ENCODE measurements at places on chromosomes 5 and 9. TPM values are rescaled to one million over a fixed set of nuclear protein-coding genes. Genes with fewer than 3 reads are reported as not detected.

- no peaks in the 10 kb centered on the region for H3K27me3 ChIP-seq
- H3K4me3 ChIP-seq: no peak overlapping the region
- H3K4me1 ChIP-seq: no peaks in the 10 kb centered on the region
- DNase-seq: no peak
These were observed 279.4 kb downstream of the CWC27 start for GRCh38 chr5:65047948-65048690.

The ZFP62 gene
- total RNA-seq: 65.4 TPM

DNA sequence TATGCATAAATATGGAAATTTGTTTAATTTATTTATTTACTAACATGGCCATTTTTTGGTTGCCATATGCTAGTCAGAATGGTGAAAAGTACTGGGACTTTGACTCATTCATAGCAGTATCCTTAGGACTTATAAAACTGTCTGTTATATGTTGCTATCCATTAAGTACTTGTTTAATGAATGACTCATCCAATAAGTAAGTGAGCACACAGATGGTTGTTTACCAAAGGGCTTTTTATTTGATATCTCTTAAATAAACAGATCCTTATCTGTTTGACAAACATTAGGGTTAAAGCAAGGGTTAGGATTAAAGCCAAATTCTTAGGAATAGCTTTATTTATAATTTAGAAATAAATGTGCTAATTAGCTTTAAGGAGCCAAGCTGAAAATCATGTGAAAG, 183.4 kb downstream of the FBXO4 start:
- no peaks in the 10 kb centered on the region for H3K4me1 ChIP-seq
- H3K4me3 ChIP-seq: no peak overlapping the region
- H3K36me3 ChIP-seq: no peaks in the 10 kb centered on the region
- H3K27me3 ChIP-seq: no peaks in the 10 kb centered on the region
- DNase-seq: no peak
- H3K27ac ChIP-seq: no peak overlapping the region

GRCh38 chr9:34072410-34072809, 23.7 kb upstream of the UBAP2 start:
- H3K36me3 ChIP-seq: no peaks in the 10 kb centered on the region
- peak; percentile 3 for DNase-seq
- no peaks in the 10 kb centered on the region for H3K27me3 ChIP-seq
- no peak overlapping the region for H3K4me3 ChIP-seq
- H3K4me1 ChIP-seq: no peaks in the 10 kb centered on the region
- H3K27ac ChIP-seq: no peak overlapping the region

- no peak for DNase-seq
- no peaks in the 10 kb centered on the region for H3K36me3 ChIP-seq
- H3K4me1 ChIP-seq: no peaks in the 10 kb centered on the region
- H3K4me3 ChIP-seq: no peak overlapping the region
These were observed 5.1 kb upstream of the TSLP start for GRCh38 chr5:111066261-111066938.

- H3K36me3 ChIP-seq: no peaks in the 10 kb centered on the region
- H3K4me3 ChIP-seq: no peak overlapping the region
- DNase-seq: no peak
- H3K27me3 ChIP-seq: no peaks in the 10 kb centered on the region
- no peaks in the 10 kb centered on the region for H3K4me1 ChIP-seq
These were observed 27.3 kb upstream of the COL5A1 start for GRCh38 chr9:134614256-134614655.

GRCh38 chr5:127515693-127516440, 1.6 kb upstream of the PRRC1 start:
- no peak overlapping the region for H3K27ac ChIP-seq
- H3K27me3 ChIP-seq: no peaks in the 10 kb centered on the region
- peaks cover 16% of the 10 kb centered on the region for H3K4me1 ChIP-seq

- peaks cover 7% of the 10 kb centered on the region for H3K27me3 ChIP-seq
- peak; percentile 47 for DNase-seq
- H3K27ac ChIP-seq: no peak overlapping the region
- H3K36me3 ChIP-seq: no peaks in the 10 kb centered on the region
- H3K4me1 ChIP-seq: peaks cover 54% of the 10 kb centered on the region
These were observed 37.7 kb downstream of the PCDHAC2 start for GRCh38 chr5:141003791-141004611.

The TLX3 gene
- total RNA-seq: not detected

DNA sequence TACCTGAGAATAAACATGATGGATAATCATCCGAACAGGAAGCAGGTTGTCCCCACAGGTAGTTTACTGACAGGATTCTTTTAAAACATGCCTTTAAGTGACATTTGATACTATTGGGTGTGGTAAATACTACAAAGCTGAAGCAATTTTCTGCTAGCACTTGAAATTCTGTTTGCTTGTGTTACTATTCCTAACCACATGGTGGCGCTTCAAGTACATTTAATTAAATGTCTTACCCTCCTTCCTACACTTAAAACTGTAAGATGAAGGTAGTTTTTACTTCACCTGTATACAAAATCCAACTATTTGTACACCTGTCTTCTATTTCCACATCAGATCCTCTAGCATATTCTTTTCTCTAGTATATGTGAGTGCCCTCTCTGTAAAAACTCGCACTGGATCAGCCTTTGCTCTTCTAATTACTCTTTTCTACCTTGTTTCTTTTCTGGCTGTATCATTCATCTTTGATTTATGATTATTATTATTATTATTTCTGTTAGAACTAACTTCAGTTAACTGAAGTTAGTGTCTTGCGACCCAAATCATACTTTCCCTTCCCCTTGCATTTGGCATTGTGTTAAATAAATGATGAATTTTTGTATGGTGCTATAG, 18.4 kb downstream of the SLC25A46 start:
- no peaks in the 10 kb centered on the region for H3K4me1 ChIP-seq
- peak; percentile 50 for DNase-seq
- no peaks in the 10 kb centered on the region for H3K27me3 ChIP-seq
- no peak overlapping the region for H3K27ac ChIP-seq

GRCh38 chr5:56003179-56003578, 8.4 kb upstream of the IL6ST start:
- no peaks in the 10 kb centered on the region for H3K36me3 ChIP-seq
- no peak for DNase-seq
- H3K27ac ChIP-seq: no peak overlapping the region
- no peaks in the 10 kb centered on the region for H3K4me1 ChIP-seq
- no peaks in the 10 kb centered on the region for H3K27me3 ChIP-seq
- H3K4me3 ChIP-seq: no peak overlapping the region

The ZNF658 gene
- total RNA-seq: 9.1 TPM

- no peak overlapping the region for H3K4me3 ChIP-seq
- H3K36me3 ChIP-seq: peaks cover 6% of the 10 kb centered on the region
- no peaks in the 10 kb centered on the region for H3K4me1 ChIP-seq
- no peaks in the 10 kb centered on the region for H3K27me3 ChIP-seq
- H3K27ac ChIP-seq: no peak overlapping the region
These were observed 10.9 kb upstream of the TMEM161B start for GRCh38 chr5:88279584-88279983.

GRCh38 chr5:179759581-179760551, 27.2 kb downstream of the MAML1 start:
- no peak for DNase-seq
- no peaks in the 10 kb centered on the region for H3K27me3 ChIP-seq
- H3K27ac ChIP-seq: no peak overlapping the region
- no peaks in the 10 kb centered on the region for H3K36me3 ChIP-seq
- no peak overlapping the region for H3K4me3 ChIP-seq
- H3K4me1 ChIP-seq: peaks cover 4% of the 10 kb centered on the region

GRCh38 chr9:22148876-22149637, 140.0 kb upstream of the CDKN2B start:
- no peaks in the 10 kb centered on the region for H3K36me3 ChIP-seq
- H3K4me1 ChIP-seq: no peaks in the 10 kb centered on the region
- DNase-seq: no peak
- H3K27ac ChIP-seq: no peak overlapping the region

- no peaks in the 10 kb centered on the region for H3K4me1 ChIP-seq
- no peaks in the 10 kb centered on the region for H3K36me3 ChIP-seq
- H3K27ac ChIP-seq: no peak overlapping the region
- H3K4me3 ChIP-seq: no peak overlapping the region
These were observed 253.9 kb downstream of the SPATA31D1 start for GRCh38 chr9:82242285-82242963.

GRCh38 chr9:111456529-111456928, 27.7 kb downstream of the ECPAS start:
- H3K27me3 ChIP-seq: no peaks in the 10 kb centered on the region
- no peak overlapping the region for H3K27ac ChIP-seq
- H3K4me1 ChIP-seq: no peaks in the 10 kb centered on the region
- no peak overlapping the region for H3K4me3 ChIP-seq
- DNase-seq: no peak
- H3K36me3 ChIP-seq: no peaks in the 10 kb centered on the region

The SETX gene
- 49.7 TPM for total RNA-seq

DNA sequence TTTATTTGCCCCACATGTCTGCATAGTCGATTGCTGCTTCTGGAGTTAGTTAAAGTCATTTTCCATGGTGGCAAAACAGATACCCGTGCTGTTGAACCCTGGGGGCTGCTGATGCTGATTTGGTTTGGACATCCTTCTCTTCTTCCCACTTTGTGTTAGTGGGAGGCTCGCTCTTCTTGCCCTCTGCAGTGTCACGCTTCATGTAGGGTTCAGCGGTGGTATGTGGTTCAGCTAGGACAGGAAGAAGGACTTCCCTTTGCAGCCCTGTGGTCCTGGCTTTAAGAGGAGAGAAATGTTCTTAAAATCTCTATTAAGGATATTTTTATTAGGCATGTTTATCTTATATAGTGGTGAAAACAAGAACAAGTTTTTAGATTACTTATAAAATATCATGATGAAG, 36.2 kb downstream of the SLC36A1 start:
- H3K36me3 ChIP-seq: no peaks in the 10 kb centered on the region
- H3K27ac ChIP-seq: no peak overlapping the region
- peaks cover 24% of the 10 kb centered on the region for H3K4me1 ChIP-seq
- no peak overlapping the region for H3K4me3 ChIP-seq
- H3K27me3 ChIP-seq: no peaks in the 10 kb centered on the region
- DNase-seq: no peak

GRCh38 chr5:170273968-170274710, 23.4 kb downstream of the LCP2 start:
- DNase-seq: peak; percentile 55
- H3K27me3 ChIP-seq: peaks cover 8% of the 10 kb centered on the region
- no peaks in the 10 kb centered on the region for H3K36me3 ChIP-seq
- H3K4me1 ChIP-seq: peaks cover 18% of the 10 kb centered on the region
- no peak overlapping the region for H3K27ac ChIP-seq

DNA sequence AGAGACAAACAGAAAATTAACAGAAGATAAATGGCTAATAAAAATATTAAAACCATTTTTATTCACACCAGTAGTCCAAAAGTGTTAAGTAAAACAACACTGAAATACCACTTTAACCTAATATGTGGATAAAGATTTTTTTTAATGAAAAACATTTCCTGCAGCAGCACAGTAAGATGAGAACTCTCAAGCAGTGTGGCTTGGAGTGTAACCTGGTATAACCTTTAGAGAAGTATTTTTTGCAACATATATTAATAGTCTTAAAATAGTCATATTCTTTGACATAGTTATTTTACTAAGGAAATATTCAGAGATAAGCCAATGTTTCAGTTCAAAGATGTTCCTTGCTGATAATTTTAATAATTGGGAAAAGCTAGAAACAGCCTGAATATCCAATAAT, 644.4 kb downstream of the PDE4D start:
- no peaks in the 10 kb centered on the region for H3K27me3 ChIP-seq
- H3K4me1 ChIP-seq: no peaks in the 10 kb centered on the region
- no peak overlapping the region for H3K27ac ChIP-seq
- DNase-seq: no peak

DNA sequence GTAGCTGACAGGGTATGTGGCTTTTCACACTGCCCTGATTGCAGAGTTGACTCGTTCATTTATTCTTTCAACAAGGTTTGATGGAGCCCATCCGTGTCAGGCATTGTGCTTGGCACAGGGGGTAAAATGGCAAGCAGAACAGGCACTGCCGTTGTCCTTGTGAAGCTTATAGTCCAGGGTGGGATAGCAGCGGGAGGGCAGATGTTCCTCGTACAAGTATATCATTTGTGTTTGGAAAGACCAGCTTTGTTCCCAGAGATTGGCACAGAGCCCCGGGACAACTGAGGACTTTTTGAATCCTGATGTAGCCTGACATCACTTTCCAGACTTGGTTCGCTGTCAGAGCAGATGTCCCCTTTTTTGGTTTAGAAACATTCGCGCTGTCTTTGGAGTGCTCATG, 50.9 kb downstream of the MVB12B start:
- H3K4me1 ChIP-seq: peaks cover 72% of the 10 kb centered on the region
- H3K36me3 ChIP-seq: no peaks in the 10 kb centered on the region
- no peaks in the 10 kb centered on the region for H3K27me3 ChIP-seq

DNA sequence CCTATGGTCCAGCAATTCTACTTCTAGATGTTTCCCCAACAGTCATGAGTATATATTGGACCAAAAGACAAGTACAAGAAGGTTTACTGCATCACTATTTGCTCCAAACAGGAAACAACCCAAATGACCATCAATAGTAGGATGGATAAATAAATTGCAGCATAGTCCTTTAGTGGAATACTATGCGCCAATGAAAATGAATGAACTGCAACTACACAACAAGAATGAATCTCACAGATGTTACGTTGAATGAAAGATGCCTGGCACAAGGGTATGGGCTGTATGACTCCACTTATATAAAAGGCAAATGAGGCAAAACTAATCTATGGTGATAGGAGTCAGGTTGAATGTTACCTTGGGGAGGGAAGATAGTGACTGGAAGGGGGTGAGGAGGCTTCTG, 48.6 kb upstream of the UNC5A start:
- no peaks in the 10 kb centered on the region for H3K4me1 ChIP-seq
- H3K27me3 ChIP-seq: no peaks in the 10 kb centered on the region
- no peak for DNase-seq
- no peak overlapping the region for H3K27ac ChIP-seq
- no peaks in the 10 kb centered on the region for H3K36me3 ChIP-seq

The COL5A1 gene
- 14.2 TPM for total RNA-seq

The SMIM33 gene
- total RNA-seq: not detected

- no peak overlapping the region for H3K4me3 ChIP-seq
- H3K4me1 ChIP-seq: no peaks in the 10 kb centered on the region
- H3K27ac ChIP-seq: no peak overlapping the region
- no peaks in the 10 kb centered on the region for H3K36me3 ChIP-seq
- H3K27me3 ChIP-seq: no peaks in the 10 kb centered on the region
These were observed 58.9 kb downstream of the NREP start for GRCh38 chr5:111697881-111698757.

DNA sequence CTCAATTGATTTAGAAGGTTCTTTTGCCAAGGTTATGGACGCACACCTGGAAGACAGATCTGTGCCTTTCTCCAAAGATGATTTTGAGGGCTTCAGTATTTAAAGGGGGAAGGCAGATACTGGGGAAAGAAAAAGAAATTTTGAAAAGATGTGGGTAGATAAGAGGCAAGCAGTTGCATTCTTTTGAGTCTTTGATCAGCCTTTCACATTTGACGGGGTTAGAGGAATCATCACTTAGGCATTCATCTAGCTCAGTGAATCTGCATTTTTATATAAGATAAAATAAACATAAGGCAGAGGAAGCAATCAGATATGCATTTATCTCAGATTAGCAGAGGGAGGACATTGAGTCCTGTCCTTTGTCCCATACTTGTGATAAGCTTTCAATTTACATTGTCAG, 243.4 kb upstream of the RAI14 start:
- H3K4me1 ChIP-seq: peaks cover 30% of the 10 kb centered on the region
- no peaks in the 10 kb centered on the region for H3K27me3 ChIP-seq
- H3K36me3 ChIP-seq: no peaks in the 10 kb centered on the region
- DNase-seq: no peak

Measured in neural progenitor cell (in vitro differentiated cells).